Left hindlimb (tissue), 1 donor: ENCODE measurements at places on chromosomes 2 and 18.

DNA sequence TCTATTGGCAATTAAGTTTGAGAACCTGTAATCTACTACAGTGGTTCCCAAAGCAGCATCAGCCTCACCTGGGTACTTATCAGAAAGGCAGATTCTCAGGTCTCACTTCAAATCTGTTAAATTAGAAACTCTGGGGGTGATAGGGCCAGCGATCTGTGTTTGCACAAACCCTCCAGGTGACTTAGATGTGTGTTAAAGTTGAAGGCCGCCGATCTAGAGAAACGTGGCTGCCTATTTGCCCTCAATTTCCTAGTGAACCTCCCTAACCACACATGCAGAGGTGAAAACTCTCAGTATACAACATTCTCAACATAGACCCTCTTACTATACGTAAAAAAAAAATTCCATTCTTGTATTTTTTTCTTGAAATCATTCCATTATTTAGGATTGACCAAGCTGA is 14.2 kb downstream of the KLHL41 start:
- DNase-seq = no peak

DNA sequence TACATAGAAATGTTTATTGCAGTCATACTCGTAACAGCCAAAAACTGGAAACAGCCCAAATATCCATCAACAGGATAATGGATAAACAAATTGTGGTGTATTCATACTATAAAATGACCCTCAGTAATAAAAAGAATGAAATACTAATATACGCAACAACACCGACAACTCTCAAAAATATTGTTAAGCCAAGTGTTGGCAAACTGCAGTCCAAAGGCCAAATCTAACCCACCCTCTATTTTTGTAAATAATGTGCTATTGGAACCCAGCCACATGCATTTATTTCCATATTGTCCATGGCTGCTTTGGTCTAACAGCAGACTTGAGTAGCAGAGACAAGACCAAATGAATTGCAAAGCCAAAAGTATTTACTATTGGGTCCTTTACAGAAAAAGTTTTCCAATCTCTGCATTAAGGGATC is 151.0 kb downstream of the MREG start:
- no peak for DNase-seq

DNA sequence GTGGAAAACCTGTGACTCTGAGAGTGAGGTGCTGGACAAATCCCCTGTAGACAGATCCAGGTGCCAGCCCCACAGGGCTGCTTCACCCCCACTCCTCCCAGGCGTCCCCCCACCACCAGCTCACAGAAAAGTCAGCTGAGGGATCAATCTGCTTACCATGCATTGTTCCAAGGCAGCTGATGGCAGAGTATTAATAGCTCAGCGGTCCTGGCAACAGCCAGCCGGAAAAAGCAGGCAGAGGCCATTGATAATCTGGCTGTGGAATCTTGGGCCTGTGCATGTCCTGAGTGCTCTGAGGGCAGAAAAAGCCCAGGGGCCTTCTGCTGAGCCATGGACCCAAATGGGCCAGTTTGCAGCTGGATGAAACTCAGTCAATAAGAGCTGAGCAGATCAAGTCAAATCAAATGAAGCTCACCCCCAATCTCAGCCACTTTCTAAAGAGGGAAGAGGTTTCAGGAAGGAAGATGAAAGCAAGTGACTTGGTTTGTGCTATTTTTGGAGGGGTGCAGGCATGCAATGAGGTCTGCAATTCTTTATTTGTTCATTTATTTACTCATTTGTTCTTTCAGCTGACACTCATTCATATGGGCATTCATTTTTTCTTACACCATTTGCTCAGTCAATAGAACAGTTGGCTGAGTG is 63.4 kb downstream of the GYPC start:
- DNase-seq = no peak

DNA sequence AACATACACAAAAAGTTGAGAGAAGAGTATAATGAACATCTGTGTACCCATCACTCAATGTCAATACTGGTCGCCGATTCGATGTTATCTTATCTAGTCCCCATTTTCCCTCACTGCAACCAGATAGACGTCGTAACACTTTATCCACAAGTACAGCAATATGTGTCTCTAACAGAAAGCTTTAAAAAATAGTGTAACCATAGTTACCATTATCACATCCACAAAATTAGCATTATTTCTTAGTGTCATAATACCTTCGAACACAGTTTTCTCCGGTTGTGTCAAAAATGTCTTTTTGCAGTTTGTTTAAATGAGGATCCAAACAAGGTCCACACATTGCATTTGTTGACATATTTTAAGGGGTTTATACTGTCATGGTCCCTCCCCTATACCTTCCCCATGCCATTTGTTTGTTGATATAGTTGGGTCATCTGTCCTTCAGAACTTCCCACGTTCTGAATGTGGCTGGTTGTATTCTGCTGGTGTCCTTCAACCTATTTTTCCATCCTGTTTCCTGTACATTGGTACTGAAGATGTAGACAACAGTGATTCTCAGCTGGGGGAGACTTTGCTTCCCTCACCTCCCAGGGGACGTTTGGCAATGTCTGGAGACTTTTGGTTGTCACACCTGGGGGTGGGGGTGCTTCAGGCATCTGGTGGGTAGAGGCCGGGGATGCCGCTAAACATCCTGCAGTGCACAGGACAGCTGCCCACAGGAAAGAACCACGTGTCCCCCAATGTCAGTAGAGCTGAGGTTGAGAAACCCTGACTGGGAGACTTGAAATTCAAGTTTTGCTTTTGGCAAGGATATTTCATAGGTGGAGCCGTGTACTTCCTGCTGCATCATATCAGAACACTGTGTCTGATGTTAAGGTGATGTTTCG is 72.7 kb upstream of the SPRED2 start:
- DNase-seq = no peak

GRCh38 chr2:38268691-38269327 is 108.3 kb downstream of the ATL2 start:
- DNase-seq = no peak

DNA sequence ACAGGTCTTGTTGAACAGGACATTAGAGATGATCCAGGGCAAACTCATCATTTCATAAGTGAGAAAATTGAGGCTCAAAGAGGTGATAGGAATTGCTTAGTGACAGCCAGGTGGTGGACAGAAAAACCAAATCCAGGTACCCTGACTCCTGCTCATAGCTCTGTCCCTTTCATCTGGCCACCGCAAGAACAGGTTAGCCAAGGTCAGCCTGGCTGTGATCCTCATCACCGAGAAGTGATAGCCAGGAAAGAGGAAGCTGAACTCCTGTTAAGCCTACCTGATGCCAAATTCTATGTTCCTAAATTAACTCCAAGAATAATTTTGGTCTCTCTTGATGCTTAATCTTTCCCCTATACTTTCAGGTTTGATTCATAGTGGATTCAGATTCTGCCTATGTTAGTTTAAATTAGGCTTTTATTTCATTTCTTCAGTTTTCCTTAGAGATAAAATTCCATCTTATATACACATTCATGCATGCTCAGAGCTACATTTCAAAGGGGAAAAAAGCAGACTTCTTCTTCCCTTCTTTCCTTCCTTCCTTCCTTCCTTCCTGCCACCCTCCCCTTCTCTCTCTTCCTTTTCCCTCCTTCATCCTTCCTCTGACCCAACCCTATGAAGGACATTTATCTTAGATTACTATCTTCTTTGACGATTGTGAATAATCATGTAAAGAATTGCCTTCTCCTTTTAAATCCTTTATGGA is 17.3 kb upstream of the CRIM1 start:
- DNase-seq = no peak

DNA sequence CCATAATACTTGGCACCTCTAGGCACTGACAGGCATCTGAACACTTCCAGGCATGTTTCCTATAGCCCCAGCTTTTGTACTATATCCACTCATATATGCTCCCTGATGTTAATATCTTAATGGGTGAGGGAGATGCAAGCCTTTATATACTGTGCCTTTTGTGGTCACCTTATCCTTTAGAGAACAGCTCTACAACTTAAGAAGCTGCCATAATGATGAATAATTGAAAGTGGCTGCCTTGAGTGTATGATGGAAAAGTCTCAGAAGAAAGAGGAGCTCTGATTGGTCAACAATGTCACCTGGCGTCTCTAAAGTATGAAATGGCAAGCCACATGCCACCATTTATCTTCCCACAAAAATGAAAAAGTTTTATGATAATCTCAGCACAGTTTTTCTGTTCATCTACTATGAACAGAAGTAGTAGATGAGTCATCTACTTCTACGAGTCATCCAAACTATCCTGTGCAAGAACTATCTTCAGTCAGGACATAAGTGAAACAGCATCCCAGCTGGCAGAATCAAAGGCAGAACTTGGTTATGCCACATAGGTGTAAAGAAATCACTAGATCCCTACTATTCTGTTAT is 997.9 kb upstream of the CELF4 start:
- DNase-seq = no peak
